ENCODE measurements at places on chromosomes 1 and 21.

GRCh38 chr1:208149776-208150514, 94.2 kb downstream of the PLXNA2 start:
- DNase-seq: no peak

DNA sequence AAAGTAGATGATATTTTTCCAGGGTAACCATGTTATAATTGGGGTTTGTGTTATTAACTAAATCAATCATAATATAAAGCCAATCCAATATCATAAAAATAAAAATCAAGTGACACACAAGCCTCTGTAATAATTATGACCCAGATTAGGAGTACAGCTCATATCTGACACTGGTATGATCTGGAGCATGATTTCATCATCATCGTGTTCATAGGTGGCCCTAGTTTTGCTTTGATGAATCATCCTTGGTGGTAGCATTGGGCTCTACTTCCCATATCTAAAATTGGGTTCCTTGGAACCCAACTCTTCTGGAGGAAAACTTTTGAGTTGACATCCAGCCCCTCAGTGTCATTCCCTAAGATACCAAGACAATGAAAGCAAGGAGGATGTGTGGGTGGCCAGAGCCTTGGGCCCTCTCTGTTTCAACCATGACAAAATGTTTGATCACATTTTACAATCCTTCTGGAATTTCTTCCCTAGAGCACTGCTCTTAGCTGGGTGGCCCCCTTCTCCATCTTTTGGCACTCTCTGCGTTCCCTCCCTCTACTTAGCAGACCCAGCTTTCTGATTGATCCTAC, 37.0 kb upstream of the ENAH start:
- no peak for DNase-seq

DNA sequence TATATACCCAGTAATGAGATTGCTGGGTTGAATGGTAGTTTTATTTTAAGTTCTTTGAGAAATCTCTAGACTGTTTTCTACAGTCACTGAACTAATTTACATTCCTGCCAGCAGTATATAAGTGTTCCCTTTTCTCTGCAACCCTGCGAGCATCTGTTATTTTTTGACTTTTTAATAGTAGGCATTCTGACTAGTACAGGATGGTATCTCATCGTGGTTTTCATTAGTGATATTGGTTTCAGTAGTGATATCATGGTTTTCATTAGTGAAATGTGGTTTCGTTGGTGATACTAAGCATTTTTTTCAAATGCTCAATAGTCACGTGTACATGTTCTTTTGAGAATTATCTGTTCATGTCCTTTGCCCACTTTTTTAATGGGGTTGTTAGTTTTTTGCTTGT, 316.8 kb downstream of the PTBP2 start:
- DNase-seq: no peak

DNA sequence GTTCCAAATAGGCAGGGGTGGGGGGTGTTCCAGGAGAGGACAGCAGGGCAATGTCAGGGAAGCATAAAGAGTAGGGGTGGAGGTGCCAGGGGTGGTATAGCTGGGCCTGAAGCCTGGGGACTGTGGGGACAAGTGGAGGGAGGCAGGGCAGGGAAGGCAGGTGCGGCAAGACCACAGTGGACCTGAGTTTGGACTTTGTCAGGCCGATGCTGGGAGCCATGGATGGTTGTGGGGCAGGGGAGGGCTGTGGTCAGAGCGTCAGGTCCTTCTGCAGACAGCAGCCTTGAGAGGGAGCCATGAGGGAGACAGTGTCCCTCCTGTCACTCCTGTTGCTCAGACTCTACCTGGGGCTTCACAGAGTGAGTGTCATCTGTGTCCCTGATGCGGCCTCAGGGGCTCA, 320.3 kb downstream of the PTPRU start:
- no peak for DNase-seq

DNA sequence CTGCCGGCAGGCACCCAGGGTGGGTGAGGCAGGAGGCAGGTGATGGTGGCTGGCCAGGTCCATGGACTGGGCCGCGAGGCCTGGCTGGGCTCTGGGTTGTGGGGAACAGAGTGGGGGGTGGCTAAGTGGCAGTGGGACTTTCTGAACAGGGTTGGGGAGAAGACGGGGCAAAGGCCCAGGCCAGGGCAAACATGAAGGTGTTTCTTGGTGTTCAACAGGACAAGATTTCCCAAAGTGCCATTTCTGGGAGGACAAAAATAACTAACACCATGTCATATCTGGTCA, 26.8 kb downstream of the STUM start:
- DNase-seq: no peak

DNA sequence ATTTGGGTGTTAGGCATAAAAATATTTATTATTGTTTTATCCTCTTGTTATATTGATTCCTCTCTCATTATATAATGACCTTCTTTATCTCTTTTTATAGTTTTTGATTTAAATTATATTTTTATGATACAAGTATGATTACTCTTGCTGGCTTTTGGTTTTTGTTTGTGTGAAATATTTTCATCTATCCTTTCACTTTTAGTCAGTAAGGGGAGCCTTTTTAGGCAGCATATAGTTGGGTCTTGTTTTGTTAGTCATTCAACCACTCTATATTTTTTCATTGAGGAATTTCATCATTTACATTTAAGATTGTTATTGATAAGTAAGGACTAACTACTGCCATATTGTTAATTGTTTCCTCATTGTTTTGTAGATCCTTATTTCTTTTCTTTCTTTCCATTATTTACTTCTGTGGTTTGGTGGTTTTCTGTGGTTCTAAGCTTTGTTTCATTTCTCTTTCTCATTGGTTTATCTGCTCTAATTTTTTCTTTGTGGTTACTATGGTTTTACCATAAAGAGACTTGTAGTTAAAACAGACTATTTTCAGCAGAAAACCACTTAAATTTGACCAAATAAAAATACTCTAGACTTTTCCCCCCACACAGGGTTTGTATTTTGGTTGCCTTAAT, 593.1 kb downstream of the NUF2 start:
- no peak for DNase-seq

DNA sequence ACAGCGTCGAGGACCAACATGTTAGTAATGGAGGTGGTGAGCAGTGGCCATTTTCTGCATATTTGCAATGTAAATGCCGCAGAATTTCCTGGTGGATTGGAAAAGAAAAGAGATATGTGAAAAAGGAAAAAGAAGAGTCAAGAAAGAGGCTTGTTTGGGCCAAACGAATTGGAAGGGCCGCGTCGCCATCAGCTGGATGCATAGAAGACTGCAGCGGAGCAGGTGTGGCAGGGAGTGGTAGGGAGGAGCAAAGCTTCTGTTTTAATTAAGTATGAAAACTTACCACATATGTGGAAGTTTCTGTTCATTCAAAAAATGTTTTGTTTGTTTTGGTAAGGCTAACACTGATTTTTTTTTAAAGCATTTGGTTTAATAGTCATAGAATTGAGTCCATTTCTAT, 690.7 kb downstream of the NCAM2 start:
- no peak for DNase-seq

DNA sequence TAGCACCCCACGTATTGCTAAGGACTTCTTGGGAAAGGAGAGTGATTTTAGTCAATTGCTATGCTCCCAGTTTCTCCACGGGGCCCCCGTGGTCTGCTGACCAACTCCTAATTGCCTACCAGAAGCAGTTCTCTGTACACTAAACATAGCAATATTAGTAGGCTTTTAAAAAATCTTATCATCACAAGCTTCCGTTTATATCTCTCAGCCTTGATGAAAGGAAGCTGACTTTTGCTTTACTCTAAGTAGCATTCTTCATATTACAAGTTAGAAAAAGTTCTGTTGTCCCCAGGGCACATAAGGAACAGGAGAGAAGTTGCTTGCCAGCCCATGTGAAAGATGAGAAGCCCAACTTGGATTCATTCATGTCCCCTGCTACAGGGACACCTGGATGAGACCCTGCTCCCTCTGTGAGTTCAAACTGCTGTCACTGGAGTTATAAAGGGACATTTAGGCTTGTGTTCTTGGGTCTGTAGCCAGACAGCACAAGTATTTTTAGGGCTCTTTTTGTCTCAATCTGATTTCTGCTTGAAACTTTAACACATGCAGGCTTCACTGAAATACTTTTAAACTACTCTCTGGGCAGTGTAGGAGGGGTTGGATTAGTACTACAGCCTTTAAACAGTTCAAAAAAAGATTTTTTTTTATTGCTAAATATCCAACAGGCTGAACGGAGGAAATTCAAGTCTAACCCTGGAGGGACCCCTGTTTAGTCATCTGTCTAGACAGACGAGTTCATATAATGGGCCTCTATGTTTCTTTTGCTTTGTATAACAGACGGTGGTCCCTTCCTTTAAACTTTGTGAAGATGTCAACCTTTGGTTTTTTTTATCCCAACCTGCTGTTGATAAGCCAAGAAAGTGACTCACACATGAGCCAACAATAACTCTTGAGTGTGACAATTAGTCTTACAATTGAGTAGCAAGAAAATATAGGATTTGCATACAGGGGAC, 29.5 kb downstream of the TGFB2 start:
- no peak for DNase-seq

GRCh38 chr1:151716405-151716762, 219 bp downstream of the CELF3 start:
- no peak for DNase-seq

DNA sequence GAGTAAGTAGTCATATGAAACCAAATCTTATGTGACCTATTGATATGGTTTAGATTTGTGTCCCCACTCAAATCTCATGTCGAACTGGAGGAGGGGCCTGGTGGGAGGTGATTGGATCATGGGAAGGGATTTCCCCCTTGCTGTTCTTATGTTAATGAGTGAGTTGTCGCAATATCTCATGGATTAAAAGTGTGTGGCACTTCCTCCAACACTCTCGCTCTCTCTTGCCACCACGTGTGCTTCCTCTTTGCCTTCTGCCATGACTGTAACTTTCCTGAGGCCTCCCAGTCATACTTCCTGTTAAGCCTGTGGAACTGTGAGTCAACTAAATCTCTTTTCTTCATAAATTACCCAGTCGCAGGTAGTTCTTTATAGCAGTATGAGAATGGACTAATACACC, 241.2 kb downstream of the RGS7 start:
- no peak for DNase-seq

- DNase-seq: no peak
Observed at GRCh38 chr1:19448491-19449439, 36.6 kb downstream of the CAPZB start.

- DNase-seq: no peak
Observed at GRCh38 chr1:201655910-201656309, 117.0 kb downstream of the NAV1 start.

DNA sequence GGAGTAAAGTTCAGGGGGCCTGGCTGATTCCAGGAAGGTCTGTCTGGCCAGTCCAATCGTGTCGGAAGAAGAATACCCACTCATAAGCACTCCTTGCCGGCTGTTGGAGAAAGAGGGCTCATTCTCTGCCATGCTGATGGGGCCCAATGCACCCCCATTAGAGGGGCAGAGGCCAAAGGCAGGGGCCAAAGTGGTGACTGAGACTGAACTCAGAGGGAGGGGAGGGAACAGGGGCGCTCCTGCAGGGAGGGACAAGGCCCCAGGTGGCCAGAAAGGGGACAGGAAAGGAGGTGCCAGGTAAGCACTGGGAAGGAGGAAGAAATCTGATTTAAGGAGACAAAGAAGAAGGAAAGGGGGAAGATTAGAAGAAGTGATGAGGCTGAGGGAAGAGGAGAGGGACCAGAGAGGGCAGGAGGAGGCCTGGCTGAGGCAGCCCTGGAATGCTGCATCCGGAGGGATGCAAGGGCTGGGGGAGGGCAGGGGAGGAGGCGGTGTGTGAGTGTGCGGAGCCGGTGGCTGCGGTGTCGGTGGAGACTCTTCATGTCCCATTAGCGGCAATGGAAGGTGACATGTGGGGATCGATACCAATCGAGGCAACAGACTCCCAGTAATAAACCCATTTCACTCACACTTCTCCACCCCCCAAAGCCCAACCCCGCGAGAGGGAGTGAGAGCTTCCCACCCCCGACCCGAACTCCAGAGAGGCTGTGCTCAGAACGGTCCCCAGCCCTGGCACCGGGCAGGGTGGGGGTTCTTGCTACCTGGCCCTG, 12.0 kb upstream of the ETV3L start:
- DNase-seq: no peak

DNA sequence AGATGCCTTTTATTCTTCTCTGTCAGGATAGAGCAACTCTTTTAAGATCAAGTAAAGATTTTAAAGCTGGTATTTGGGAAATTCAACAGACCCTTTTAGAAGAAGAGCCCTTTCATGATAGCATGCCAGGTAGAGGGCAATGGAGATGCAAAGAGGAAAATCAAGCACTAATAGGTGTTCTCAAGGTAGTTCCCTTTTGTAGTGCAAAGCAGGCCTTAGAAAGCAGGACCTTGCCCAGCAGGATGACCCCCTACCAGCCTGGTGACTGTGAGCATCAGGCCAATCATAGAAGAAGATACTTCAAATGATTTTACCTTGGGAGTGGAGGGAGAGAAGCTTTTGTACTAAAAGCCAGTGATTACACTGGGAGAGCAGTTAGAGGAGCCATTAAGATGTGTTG, 381.4 kb upstream of the ZRANB2 start:
- no peak for DNase-seq

Measured in vagina (tissue), 2 donors.